Omental fat pad (tissue), 4 donors: ENCODE measurements at places on chromosomes 2 and 18. TPM values are rescaled to one million over a fixed set of nuclear protein-coding genes. Genes with fewer than 3 reads are reported as not detected.

The ALK gene
- 0.12 TPM for total RNA-seq

- DNase-seq: no peak
Measured at GRCh38 chr2:232542715-232543467, 3.4 kb downstream of the CHRNG start.

DNA sequence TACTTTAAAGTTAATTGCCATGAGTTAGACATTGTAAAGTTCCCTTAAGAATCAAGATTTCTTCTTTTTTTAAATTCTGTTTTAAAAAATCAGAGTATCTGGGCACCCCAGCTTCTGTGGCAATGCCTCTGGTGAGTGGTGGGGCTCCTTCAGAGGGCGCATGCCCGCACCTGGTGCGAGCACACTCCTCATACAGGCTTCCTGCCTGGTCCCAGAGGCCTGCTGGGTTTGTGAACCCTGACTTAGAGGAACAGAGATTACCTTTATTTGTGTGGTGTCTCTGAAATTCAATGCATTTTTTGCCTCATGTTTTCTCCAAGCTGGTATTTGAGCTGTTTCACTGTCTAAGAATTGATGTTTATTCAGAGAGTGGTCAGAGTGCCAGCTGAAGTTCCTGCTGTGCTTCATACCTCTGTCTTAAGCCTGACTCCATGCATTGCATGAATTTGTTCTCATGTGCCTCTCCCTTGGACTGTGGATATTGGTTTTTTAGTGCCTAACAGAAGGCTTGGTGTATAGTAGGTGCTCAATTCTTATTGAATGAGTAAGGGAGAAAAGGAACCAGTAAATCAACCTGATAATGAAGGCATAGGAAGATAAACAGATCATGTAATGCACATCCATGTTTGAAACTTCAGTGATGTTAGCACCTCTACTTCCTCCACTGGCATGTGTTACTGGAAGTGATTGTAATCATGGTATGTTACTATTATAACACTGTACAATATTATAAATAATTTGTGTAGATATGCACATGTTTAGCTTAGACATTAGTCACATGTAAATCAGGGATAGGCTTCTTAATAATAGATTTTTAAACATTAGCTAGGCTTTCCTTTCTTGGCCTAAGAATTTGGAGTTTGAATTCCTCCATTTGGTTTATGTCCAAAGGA is 29.0 kb downstream of the PHLPP1 start:
- DNase-seq: no peak

The ASAP2 gene
- 16.8 TPM for total RNA-seq

DNA sequence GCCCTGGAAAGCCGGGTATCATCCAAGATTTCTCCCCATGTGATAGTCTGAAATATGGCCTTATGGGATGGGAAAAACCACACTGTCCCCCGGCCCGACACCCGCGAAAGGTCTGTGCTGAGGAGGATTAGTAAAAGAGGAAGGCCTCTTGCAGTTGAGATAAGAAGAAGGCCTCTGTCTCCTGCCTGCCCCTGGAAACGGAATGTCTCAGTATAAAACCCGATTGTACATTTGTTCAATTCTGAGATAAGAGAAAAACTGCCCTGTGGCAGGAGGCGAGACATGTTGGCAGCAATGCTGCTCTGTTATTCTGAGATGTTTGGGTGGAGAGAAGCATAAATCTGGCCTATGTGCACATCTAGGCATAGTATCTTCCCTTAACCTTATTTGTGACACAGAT is 26.8 kb downstream of the RUFY4 start:
- no peak for DNase-seq
